MCF 10A (cell line): ENCODE measurements at places on chromosomes 6 and 20. TPM values are rescaled to one million over a fixed set of nuclear protein-coding genes. Genes with fewer than 3 reads are reported as not detected.

Gene CRISP2
- total RNA-seq = not detected in 2 replicates

DNA sequence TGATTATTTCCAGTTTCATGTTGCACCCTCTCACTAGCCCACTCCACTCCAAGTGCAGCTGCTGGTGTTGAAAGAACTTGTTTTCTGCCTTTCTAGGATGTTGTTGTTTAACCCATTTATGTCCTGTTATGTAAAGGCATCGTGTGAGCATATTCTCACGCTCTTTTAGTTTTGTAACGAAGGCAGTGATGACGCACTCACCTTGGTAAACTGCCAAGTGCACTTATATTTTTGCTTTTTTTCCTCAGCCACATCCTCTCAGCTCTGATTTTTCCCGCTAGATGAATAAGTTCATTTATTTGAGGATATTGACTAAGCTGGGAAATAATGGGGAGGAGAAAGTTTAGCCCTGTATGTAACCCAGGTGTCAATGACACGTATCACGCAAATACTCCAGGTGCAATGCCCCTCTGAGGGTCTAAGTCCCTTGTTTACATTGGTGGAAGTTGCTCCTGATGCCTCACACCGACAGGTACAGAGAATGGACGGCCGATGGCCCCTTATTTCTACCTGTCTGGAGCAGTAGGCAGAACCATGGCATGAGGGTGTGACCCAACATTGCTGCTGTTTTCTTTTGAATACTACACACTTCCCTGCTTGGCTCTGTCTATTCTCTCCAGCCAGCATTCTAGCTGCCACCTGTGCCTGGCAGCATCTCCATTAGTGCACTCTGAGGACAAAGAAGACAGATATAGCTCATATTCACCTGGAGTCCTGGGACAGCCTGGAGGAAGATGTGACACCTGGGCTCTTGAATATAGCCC, 132.7 kb upstream of the SLC24A3 start:
- peak; percentile 82 for DNase-seq

Gene B3GALT4
- total RNA-seq = 0.37 and 0.58 TPM in 2 replicates

Gene PLAGL1
- 46.4 and 52.1 TPM in 2 replicates for total RNA-seq

DNA sequence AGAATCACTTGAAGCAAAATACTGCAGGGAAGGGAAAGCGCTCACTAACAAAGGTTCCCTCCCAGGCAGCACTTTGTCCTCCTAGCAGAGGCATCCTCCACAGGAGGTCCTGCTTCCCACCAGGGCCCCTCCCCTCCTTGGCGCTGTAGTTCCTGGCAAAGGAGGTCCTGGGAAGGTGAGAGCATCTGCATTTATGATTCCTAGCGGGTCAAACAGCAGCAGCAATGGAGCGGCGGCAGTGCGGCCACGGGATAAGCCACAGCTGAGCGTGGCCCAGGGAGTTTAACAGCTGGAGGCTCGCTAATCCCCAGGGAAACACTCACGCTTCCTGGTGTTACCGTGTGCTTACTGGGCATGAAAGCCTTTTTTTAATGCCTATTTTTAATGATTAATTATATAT, 185.8 kb downstream of the TTLL2 start:
- no peak for DNase-seq

Gene HSF2
- 8.2 and 8.6 TPM in 2 replicates for total RNA-seq

Gene BTN2A1
- total RNA-seq = 14.6 and 16.9 TPM in 2 replicates

DNA sequence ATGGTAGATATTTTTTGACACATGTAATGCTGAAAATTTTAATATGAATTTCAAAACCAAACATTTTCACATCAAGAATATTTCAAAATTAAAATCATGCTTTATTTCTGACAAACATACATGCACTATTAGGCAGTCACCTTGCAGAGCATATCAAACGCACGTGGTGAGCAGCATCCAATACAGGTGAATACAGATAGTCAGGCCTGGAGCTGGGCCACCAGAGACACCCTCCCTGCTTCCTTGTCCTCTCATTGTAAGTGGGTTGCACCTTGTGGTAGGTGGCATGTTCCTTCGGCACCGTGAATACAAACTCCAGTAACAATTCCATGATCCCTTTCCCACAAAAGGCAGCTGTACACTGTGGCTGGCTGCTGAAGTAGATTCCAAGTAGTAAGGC, 8.9 kb downstream of the REV3L start:
- DNase-seq = no peak

Gene HUS1B
- 0.61 and 0.72 TPM in 2 replicates for total RNA-seq

DNA sequence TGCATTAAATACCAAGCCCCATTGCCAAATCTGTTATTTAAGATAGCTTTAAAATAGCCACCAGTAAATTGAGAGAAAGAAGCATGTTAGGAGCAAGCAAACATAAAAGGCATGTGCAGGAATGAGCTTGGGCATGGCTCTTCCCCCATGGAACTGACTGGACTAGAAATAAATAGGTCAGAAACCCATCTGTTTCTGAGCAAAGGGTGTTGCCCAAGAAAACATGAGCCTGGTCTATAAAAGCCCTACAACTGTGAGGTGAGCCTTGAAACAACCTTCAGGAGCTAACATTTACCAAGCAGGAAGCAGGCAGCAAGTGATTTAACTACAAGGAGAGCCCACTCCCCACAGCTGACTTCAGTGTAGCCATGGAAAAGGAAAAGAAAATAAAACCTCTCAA, 126.3 kb downstream of the C6orf118 start:
- no peak for DNase-seq

GRCh38 chr6:109454496-109455436, 806 bp downstream of the MICAL1 start:
- no peak for DNase-seq

GRCh38 chr6:85435851-85436250, 14.0 kb upstream of the NT5E start:
- no peak for DNase-seq

GRCh38 chr6:134402372-134402984, 84.6 kb upstream of the SGK1 start:
- DNase-seq = no peak

GRCh38 chr6:132932588-132932987, 118.2 kb downstream of the RPS12 start:
- no peak for DNase-seq

- peak; percentile 35 for DNase-seq
Observed at GRCh38 chr6:15246666-15247499, 1.0 kb downstream of the JARID2 start.

- DNase-seq = no peak
Observed at GRCh38 chr6:167706313-167707109, 120.2 kb upstream of the AFDN start.

- DNase-seq = no peak
Observed at GRCh38 chr6:27187231-27188060, 60.1 kb upstream of the PRSS16 start.

GRCh38 chr6:130223508-130223907, 757 bp upstream of the SAMD3 start:
- peak; percentile 18 for DNase-seq

GRCh38 chr6:125612345-125612846, 137.0 kb upstream of the HEY2 start:
- no peak for DNase-seq

DNA sequence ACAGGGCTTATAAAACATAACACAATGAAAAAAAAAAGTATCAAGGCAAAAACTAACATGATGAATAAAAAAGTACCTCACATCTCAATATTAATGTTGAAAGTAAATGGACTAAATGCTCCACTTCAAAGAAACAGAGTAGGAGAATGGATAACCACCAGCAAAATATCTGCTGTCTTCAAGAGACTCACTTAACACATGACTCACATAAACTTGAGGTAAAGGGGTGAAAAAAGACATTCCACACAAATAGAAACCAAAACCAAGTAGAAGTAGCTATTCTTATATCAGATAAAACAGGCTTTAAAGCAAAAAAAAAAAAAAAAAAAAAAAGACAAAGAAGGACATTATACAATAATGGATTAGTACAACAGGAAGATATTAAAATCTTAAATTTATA, 86.9 kb downstream of the TBC1D32 start:
- no peak for DNase-seq

DNA sequence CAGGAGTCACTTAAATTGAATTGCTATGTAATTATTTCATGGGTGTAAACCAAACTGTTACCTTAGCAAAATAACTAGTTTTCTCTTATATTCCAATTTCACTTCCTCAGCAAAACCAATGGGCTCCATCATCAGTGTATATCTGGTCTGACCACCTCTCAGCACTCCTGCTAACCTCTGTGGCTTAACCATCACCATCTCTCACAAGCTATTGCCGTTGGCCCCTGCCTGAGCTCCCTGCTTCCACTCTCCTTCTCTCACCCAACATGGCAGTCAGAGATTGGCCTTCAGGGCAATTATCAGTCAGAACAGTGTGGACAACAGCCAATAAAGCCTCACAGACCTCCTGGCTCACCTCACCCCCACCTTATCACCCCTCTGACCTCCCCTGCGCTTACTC, 124.0 kb downstream of the CARMIL1 start:
- no peak for DNase-seq

DNA sequence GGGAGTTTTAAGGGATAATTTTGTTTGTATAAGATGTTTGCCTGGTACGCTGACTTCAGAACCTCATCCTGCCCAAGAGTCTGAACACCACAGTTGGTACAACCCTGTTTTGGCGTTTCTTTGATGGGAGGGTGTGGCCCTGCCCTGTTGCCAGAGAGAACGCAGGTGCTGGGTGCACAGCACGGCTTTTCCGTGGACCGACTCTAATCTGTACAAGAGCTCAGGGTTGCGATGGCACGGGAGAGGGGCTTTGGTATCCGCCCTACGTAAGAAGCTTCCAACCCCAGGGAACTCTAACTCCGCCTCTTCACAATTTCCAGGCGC, 1.3 kb downstream of the CYP24A1 start:
- DNase-seq = no peak

DNA sequence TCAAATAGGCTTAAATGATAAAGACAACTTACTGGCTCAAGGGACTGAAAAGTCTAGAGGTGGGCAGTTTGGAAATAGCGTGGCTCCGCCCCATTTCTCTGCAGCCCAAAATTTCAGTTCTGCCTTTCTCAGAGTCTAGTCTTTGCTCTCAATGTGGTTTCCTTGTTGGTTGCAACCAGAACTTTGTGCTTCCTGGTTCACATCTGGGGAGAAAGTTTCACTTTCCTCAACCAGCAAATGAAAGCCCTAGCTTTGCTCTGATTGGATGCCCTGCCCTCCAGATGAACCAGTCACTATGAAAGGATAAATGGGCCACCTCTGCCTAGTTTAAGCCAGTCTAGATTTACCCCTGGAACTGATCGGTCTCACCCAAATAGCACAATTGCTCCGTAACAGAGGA, 14.9 kb downstream of the SYCP2L start:
- DNase-seq = no peak

Gene CFAP206
- 0.27 TPM in 1 of 2 replicates, not detected in the other for total RNA-seq

GRCh38 chr20:32509639-32510066, 75.5 kb downstream of the NOL4L start:
- no peak for DNase-seq

GRCh38 chr6:291204-291696, 1.0 kb upstream of the DUSP22 start:
- no peak for DNase-seq

GRCh38 chr6:148578489-148578814, 168.4 kb upstream of the UST start:
- DNase-seq = no peak

GRCh38 chr6:47076422-47077344, 34.6 kb upstream of the ADGRF1 start:
- no peak for DNase-seq

DNA sequence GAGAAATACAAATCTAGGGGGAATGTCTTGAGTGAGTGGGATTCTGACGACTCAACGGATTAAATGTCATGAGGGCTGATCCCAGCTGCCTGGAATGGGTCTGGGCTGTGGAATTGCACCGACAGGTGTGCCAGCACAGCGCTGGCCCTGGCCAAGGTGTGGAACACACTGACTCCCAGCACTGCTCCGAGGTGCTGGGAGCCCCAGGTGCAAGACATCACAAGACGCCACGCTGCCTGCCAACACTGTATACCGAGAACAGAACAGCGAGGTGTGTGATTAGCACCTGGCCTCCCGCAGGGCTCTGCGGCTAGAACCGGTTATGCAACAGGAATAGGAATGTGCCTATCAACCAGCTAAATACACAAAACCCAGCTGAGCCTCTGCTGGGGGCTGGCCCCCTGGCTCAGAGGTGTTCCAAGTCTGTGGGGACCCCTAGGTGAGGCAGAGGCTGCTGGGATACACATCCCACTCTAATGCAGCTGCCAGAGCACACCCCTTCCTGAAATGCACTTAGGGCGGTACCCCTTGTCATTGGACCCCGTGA, 24.8 kb upstream of the APMAP start:
- DNase-seq = peak; percentile 87

GRCh38 chr6:27542485-27542884, 69.6 kb upstream of the ZNF184 start:
- DNase-seq = no peak

DNA sequence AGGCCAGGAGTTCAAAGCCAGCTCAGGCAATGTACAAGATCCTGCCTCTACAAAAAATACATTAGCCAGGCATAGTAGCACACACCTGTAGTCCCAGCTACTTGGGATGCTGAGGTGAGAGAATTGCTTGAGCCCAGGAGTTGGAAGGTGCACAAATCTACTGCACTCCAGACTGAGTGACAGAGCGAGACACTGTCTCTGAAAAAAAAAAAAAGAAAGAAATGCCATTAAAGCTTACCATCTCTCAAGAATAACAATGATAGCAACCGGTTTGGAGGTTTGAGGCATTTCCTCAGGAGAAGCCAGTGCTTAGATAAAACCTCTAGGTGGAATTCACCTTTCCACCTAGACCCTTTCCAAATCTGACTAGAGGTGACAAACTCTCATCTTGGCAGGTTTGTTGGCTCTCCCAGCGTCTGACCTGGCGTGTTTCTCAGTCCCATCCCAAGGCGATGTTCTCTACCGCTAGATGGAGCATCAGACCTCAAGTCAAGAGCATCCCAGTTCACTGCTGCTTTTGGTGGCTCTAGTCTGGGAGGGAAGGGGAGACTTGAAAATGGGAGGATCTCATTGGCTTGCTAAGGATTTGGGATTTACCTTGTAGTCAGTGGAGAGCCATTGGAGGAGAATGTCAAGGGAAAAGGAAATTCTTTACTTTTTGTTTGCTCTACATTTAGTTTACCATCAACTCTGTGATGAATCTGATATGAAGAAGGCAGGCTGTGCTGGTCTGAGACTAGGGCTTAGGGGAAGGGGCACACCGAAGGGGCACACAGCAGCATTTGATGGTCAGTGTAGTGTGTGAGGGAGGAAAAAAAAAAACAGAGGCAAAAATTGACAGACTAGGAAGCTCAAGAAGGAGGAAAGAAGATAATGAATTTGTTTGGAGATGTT, 67.9 kb downstream of the NCOA7 start:
- DNase-seq = peak; percentile 86

DNA sequence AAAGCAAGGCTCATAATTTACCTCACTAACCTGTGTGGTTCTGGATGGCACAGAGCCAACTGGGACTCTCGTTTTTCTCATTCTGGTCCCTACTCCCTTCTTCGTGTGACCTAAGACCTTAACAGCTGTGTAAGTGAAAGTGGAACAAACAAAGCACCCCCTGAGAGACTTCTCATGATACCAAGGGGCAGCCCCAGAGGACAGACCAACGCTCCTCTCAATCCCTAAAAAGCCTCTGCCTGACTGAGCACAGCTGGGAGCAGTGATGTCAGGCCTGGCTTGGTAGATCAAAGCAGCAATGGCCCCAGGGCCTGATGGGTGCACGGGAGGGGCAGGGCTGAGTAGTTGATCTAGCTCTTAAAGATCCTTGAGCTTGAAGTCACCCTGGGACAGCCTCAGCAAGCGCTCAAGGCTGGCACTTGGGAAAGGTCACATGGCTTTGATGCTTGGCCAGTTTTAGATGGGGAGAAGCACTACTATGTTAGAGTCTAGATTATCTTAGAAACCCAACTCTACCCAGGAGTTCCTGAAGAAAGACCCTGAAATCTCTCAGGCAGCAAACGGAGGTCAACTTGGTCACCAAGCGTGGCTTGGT, 16.2 kb upstream of the TGM2 start:
- no peak for DNase-seq

Gene C6orf58
- total RNA-seq = not detected in 2 replicates

Gene OR2H1
- not detected in 2 replicates for total RNA-seq

GRCh38 chr6:89970609-89971337, 76.5 kb downstream of the GJA10 start:
- DNase-seq = peak; percentile 68
